Renal cortex interstitium (tissue), 15 donors: ENCODE measurements at places on chromosomes 7 and 10.
A peak's percentile ranks its signal among the peaks of the same experiment; 100 is the strongest.

DNA sequence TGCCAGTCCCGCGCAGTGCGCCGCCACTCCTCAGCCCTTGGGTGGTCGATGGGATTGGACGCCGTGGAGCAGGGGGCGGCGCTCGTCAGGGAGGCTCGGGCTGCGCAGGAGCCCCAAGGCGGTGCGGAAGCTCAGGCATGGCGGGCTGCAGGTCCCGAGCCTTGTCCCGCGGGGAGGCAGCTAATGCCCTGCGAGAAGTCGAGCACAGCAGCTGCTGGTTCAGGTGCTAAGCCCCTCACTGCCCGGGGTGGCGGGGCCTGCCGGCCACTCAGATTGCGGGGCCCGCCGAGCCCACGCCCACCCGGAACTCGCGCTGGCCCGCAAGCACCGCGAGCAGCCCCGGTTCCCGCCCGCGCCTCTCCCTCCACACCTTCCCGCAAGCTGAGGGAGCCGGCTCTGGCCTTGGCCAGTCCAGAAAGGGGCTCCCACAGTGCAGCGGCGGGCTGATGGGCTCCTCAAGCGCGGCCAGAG is 14.4 kb upstream of the WASL start:
- no peak for DNase-seq

GRCh38 chr7:98054585-98054984 is 52.1 kb upstream of the LMTK2 start:
- DNase-seq: no peak

GRCh38 chr7:130896898-130897514 is 163.0 kb upstream of the KLF14 start:
- DNase-seq: no peak

GRCh38 chr7:74479066-74479781 is 25.5 kb downstream of the GTF2IRD1 start:
- DNase-seq: no peak

- DNase-seq: no peak
Measured at GRCh38 chr10:24690961-24691512, 32.6 kb downstream of the ARHGAP21 start.

GRCh38 chr7:111096997-111097396 is 6.1 kb downstream of the LRRN3 start:
- DNase-seq: no peak

GRCh38 chr10:122733443-122733842 is 33.8 kb upstream of the C10orf120 start:
- DNase-seq: no peak

DNA sequence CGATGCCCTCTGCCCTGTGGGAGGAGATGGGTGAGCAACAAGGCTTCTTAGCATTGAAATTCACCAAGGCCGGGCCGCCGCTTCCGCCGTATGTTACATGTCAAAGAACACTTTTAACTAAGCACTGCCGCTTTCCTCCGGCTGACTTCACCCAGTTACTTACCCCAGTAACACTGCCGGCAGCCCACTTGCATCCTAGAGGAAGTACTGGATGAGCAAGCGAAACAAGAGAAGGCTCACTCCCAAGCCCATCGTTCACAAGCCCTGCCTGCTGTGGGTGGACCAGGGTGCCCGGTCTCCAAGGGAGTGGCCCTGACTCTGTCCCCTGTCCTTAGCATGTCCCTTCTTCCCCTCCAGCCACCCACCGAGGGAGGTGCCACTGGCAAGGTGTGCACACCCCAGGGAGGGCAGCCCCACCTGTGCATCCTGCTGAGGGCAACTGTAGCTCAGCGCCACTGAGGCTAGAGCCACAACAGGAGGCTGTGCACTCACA is 73.1 kb upstream of the EBF3 start:
- DNase-seq: no peak

- DNase-seq: no peak
Measured at GRCh38 chr7:87517136-87517815, 41.8 kb upstream of the ABCB4 start.

DNA sequence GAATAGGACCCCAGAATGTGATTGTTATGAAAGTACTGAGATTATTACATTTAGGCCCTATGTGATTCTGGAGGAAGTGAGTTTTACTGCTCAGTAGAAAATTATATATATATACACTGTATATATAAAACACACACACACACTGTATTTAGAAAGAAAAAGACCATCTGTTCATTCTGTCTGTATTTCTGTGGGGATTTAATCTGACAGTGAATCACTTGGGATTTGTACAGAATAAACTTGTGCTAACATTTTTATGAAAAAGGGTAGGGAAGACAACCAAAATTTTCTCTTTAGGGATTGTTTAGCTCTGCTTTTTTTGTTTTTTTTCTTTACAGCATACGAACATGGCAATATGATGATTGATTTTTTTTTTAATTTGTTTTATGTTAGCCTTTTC is 142.7 kb downstream of the EXOC4 start:
- no peak for DNase-seq

DNA sequence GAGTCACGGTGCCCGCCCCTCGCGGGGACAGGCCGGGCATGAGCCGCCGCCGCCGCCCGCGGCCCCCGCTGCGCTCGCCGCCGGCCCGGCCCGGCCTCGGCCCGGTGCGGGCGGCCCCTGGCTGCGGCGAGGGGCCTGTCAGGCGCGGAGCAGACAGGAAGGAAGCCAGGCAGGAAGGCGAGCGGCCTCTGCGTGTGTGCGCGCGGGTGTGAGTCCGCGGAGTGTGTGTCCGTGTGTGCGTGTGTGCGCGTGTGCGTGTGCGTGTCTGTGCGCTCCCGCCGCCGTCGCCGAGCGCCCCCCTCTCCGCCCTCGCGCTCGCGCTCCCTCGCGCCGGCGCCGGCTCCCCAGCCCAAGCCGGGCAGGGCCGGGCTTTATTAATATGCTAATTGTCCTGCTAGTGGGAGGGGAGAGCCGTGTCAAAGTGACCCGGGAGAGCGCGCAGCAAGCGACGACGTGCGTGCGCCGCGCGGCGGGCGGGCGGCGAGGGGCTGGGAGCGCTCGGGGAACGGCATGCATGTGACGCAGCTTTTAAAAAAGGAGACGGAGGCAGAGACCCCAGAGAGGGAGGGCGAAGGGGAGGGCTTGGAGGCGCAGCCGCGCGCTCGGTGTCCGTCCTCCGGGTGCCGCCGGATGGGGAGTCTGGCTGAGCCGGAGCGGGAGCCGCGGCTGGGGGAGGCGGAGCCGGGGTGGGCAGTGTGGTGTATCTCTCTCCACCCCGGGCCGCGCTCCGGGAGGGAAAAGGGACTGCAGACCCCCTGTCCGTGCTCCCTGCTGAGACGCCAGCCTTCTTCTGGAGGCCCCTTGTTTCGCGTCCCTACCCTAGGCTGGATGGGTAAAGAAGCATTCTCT is at the start of gene LDB1:
TSS of gene LDB1 (minus strand) at position 227 of the 849 bp plus-strand sequence. CDS start 258 bp downstream, outside the sequence.
- DNase-seq: no peak

DNA sequence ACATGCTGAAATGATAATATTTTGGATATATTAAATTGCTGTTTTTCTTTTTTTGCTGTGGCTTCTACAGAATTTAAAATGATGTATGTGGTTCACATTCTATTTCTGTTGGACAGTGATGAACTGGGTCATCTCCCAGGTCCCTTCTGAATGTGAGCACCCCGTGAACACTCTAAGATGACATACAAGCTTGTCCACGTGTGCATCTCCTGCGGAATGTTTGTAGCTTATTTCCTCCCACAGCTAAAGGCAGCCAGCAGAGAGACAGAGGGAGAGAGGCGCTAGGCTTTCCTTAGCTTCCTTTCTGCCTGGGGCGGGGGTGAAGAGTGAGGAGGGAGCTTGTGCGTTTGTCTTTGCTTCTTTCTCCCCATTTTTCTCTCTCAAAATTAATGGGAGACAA is 219.1 kb downstream of the EMX2 start:
- no peak for DNase-seq

GRCh38 chr7:11193131-11193867 is 219.6 kb downstream of the PHF14 start:
- DNase-seq: no peak

DNA sequence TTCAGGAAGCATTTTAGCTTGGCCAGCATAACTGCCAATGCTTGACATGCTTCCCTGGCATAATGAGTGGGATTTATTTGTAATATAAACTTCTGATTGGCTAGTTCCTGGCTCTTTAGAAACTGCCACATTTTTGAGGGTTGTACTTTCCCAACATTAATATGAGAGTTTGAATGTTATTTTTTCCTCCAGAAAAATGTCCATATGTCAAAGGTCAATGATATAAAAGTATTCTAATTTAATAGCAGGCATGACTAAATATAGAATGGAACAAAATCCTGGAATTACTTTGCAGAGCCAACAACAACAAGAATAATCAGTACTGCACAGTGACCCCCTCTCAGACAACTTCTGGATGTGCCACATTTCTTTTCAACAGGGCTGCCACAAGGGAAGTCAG is 352.6 kb downstream of the PRPF18 start:
- DNase-seq: no peak

DNA sequence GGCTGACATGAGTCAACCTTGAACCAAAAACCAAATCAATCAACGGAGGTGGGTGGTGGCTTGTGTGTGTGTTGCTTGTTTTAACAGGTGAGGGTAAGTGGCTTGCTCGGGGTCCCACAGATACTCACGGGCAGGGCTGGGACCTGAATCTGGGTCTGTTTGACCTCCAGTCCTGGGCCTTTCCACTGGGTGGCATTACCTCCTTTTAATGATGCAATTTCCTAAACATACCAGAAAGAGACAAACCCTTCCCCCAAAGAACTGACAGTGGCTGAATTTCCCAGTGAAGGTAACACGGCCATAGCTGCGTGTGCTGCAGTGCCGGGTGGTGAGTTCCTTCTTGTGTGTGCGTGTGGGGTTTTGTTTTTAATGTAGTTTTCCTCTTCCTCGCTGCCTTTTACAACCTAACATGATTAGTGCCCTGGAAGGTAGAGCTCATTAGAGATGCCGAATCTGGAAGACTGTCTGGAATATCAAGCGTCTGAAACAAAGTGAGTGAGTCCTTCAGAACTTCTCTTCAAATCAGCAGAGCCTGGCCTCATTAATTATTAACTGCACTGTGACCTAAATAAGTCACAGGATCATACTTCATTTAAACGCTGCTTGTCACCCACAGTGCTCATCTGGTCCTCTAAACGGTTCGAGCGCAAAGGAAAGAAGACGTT is 166.1 kb upstream of the TCERG1L start:
- peak; percentile 19 for DNase-seq

DNA sequence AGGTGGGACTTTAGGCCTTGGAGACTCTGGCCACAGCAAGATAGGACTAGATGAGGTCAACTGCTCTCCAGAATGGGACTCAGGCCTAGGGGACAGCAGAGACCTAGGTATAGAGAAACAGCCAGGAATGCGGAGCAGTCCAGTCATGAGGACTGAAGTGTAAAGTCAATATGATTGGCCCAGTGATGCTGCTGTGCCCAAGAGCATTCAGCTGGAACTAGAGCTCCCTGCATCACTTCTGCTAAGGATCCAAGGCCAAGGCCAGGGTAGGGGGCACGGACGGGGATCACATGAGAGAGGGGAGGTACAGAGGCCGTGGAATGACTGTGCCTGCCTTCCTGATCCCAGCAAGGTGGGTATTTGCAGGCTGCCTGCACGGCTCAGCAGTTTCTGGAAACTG is 237.9 kb downstream of the FRMD4A start:
- no peak for DNase-seq
